ENCODE measurements at places on chromosomes 1 and 21.

DNA sequence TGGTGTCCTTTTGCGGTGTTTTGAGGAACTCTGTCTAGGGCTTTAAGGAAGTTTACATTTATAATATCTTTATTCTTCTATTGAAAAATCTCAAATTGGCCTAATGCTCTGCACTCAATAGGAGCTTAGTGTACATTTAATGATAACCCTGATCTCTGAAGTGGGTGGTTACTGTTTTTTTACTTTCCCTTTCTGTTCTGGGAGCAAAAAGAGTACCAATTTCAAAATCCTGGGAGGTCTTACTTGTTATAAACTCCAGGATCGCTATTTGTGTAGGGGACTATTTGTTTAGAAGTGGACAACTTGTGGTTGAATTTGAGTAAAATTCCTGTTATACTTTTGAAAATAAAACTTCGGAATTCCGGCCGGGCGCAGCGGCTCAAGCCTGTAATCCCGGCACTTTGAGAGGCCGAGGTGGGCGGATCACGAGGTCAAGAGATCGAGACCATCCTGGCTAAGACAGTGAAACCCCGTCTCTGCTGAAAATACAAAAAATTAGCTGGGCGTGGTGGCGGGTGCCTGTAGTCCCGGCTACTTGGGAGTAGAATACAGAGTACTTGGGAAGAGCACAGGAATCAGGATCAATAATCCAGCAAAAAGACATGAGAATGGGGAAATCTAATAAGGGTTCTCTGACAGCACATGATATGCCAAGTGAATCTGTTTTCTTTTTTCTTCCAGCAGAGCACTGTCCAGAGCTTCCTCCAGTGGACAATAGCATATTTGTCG lies 1.1 kb downstream of the C4BPB start:
- DNase-seq = no peak

- DNase-seq = no peak
Measured at GRCh38 chr1:31181515-31182343, 58.0 kb downstream of the NKAIN1 start.

- DNase-seq = no peak
Measured at GRCh38 chr1:7373876-7374562, 397.1 kb upstream of the VAMP3 start.

GRCh38 chr21:32070676-32071330 lies 198.0 kb downstream of the HUNK start:
- no peak for DNase-seq

DNA sequence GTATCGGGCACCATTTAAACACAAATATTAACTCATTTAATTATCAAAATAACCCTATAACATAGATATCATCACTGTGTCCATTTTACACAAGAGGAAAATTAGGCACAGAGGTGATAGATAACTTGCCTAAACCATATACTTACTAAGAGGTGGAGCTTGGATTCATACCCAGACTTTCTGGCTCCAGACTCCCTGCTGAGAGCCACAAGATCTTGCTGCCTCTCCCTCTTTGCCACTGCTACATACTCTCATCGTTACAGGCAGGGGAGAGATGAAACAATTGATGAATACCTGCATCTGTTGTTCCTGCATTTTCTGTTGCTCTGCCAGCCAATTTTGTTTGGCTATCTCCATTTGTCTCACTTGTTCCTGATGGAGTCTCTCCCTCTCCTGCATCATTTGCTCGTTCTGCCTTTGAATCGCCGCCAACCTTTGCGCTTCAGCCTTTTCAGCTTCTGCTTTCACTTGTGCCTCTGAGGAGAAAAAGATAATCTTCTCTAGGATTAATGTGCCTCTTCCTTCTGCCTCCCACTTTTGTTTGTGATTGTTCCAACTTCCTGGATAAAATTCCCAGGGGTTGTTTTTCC lies 10.6 kb downstream of the GBP5 start:
- no peak for DNase-seq

DNA sequence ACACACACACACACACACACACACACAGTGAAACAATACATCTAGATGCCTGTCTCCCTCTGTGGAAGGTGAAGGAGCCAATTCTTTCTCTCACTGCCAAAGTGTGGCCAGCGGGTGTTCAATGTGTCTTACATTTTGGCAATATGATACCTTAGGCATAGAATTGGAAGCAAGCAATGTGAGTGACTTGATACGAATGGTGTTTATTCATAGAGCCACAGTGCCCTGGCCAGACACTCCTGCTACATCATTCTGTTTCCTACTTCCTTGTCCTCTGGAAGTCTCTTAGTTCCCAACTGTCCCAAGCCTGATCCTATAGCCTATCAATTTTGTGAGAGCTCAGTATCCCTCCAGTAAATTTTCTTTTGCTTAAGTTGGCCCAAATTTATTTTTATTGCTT lies 170.0 kb upstream of the L1TD1 start:
- no peak for DNase-seq

DNA sequence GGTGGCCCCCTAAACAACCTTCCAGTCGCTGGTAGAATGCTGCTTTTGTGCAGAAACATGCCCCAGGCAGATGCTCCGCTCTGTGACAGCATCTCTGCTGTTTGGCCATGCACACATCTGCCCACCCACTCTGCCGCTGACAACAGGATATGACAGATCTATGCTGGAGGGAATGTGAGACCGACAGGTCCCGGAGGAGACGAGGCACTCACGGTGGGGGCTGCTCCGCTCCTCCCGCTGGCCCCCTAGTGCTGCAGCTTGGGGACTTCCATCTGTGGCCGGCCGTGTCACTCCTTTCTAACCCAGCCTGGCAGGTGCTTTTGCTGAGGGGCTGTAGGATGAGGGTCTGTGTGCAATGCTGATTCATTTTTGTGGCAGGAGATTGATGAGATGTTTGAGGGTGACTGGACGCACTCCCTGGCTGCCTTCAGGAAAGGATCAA lies 49.1 kb upstream of the DMRTB1 start:
- DNase-seq = no peak

- DNase-seq = no peak
Measured at GRCh38 chr1:231493421-231494185, 34.9 kb upstream of the TSNAX start.

DNA sequence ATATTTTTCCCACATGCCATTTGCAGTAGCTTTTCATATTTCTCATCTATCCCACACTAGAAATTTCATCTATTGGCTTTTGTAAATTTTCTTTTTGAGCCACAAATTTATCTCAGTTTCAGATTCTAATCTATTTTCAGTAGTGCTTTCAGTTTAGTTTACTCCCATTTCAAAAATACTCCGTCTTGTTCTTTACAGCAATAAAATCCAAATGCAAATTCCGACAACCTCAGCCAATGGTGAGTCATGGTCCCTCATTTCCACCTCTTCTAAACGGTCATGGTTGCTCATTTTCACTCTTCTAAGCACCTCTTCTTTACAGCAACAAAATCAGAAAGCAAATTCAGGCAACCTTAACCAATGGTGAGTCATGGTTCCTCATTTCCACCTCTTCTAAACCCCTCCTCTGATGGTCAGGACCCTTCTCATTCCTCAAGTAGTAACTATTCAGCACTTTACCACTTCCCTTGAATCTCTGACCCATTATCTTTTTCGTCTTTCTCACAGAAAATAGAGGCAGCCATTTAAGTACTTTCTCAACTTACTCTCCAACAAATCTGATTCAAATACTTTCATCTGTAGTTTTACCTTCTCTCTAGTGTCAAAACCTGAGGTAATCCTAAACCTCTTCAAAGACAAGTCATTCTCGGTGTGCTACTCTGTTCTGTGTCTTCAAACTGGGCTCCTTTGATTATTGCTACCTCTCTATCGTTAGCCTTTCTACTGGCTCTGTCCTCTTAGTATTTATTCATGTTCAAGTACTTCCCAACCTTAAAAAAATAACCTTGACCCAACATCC lies 34.4 kb downstream of the C21orf91 start:
- DNase-seq = no peak

DNA sequence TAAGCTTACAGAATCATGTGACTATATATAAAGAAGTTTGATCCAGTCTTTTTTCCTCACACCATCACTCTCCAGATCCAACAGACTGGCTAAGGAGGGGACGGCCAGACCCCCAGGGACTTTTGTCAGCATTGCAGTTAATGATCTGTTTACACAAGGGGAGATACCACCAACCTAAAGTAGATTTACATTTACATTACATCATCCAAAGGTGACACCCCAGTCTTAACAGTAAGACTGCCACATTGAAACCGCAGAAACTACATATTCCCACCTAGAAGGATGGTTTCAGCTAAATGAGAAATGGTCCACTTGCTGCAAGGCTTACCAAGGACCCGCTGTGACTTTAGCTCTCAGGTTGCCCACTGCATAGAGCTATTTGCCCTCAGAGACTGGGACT lies 3.4 kb downstream of the RCAN1 start:
- no peak for DNase-seq

- no peak for DNase-seq
Measured at GRCh38 chr21:32237021-32237420, 41.8 kb downstream of the MIS18A start.

DNA sequence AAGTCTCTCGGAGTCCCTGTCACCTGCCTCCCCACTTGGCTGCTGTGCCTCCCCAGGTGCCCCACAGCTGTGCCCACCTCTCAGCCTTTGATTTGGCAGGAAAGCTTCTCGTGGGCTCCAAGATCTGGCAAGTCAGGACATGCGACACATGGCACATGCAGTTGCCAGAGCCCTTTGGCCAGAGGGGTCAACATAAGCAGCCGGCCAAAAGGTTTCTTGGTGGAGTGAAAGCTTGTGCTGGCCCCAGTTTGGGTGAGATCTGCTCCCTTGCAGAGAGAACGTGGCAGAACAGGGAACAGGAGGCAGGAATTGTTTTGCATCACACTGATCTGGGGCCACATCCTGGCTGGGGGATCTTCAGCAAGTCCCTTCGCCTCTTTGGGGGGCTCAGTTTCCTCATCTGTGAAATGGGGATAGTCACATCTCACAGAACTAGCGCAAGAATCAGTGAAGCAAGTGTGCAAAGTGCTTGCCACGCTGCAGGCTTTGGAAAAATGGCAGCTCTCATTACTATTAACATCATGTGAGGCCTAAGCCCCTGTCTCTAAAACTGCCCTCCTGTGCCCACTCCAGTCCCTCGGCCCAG lies 232.6 kb downstream of the TRABD2B start:
- no peak for DNase-seq

GRCh38 chr1:152367436-152367835 lies 7.6 kb upstream of the FLG2 start:
- DNase-seq = no peak

DNA sequence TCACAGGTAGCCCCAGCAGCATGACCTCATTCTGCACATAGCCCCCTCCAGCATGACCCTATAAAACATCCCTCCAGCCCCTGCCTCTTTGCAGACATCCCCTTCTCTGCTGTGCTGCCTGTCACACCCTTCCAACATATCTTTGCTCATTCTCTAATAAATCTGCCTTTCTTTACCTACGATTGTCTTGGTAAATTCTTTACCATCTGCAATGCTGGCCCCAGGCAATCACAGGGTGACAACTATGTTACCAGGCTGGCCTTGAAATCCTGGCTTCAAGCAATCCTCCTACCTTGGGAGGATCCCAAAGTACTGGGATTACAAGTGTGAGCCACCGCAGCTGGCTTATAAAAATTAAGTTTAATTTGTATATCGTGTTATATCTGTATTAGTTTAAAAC lies 134.5 kb downstream of the VAV3 start:
- DNase-seq = no peak

DNA sequence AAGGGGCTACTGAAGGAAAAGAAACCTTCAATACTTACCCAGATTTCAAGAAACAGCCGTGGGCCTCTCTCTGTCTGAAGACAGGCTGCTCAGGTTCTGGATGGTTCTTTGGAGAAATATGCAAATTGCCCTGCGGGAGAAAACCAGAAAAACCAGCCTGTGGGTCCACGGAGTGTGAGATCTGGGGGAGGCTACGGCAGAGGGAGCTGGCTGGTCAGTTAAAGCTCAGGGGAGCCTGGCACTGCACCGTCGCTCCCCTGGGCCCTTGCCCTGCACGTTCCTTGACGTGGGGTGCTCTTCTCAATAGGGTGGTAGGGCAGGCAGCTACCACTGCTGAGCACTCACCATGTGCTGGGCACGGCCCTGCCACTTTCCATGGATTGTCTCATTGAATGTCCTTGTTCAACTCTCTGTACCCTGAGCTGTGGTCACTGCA lies 12.7 kb downstream of the TMCO4 start:
- no peak for DNase-seq

DNA sequence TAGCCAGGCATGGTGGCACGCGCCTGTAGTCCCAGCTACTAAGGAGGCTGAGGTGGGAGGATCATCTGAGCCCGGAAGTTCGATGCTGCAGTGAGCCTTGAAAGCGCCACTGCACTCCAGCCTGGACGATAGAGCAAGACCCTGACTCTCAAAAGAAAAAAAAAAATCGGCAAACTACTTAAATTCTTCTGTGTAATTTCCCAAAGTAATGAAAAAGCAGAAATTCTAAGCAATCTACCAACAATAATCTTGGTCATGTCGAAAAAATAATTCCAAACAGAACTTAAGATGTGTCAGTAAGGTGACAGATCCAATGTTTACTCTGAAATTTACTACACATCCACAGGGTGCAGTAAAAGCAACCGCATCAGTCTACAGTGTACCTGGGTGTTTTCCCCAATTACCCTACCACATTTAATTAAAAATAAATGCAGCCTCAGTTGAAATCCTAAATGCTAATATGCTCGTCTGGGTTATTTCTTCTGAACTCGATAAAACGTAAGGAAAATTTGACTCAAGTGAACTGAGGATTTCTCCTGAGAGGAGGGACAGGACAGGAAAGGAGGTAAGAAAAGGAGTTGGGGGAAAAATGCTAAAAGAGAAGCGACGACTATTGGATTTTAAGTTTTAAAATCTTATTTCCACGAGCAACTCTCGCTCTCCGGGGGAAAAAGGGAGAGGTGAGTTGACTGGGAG lies 801 bp downstream of the EPRS1 start:
- DNase-seq = no peak

GRCh38 chr1:2256435-2257244 lies 28.5 kb downstream of the SKI start:
- no peak for DNase-seq

DNA sequence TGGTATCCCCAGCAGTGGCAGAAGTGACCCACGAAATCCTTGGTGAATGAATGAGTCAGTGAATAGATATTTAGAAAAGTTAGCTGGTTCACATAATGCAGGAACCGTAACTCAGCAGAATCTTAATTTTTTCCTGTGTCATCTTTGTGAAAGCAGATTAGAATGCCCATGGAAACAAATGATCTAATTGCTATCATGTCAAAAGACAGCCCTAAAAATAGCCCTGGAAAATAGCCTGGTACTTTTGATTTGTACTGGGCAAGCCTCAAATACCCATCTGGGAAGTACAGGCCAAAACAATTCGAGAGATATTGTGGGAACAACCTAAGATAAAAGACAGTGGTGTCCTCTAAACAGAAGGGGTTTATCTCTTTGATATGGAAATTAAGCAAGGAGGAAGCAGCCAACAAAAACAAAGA lies 21.1 kb downstream of the FYB2 start:
- no peak for DNase-seq

GRCh38 chr1:148318123-148318903 lies 164.8 kb downstream of the PPIAL4G start:
- no peak for DNase-seq

DNA sequence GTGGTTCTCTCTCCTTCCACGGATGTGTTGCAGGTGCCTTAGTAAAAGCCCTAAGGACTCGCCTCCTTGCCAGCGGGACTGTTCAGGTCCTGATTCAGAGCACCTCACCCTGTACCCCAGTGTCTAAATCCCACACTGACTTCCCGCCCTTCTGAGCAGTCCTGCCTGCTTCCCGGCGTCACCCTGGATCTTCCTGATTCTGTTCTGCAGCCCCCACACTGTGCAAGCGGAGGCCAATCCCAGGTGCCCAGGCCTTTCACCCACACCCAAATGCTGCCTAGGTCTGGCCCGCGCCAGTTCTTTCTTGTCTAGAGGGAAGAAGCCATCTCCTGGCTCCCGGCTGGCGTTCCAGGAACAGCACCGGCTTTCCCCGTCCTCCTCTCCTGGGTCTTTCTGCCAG lies 95.9 kb upstream of the GALNT2 start:
- no peak for DNase-seq
